ENCODE measurements at places on chromosomes 3 and 15.
A peak's percentile ranks its signal among the peaks of the same experiment; 100 is the strongest.

GRCh38 chr3:162142511-162142910, 645.9 kb downstream of the OTOL1 start:
- no peak for DNase-seq

DNA sequence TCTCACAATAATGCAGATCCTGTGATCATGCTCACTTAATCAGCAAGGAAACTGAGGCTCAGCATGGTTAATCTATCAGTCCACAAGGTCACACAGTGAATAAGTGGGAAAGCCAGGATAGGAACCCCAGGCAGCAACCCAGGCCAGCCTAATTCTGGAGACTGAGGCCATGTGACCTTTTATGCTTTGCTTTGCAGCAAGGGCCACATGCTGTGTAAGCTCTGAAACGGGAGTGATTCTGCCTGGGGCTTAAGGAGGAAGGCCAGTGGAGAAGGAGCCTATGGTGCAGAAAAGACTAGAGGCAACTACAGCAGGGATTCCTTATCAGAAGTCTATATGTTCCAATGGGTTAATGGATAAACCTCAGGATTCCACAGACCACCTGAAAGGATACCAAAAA, 157.6 kb upstream of the PPP2R3A start:
- no peak for DNase-seq

- DNase-seq = no peak
Measured at GRCh38 chr3:197454014-197454413, 101.8 kb downstream of the BDH1 start.

DNA sequence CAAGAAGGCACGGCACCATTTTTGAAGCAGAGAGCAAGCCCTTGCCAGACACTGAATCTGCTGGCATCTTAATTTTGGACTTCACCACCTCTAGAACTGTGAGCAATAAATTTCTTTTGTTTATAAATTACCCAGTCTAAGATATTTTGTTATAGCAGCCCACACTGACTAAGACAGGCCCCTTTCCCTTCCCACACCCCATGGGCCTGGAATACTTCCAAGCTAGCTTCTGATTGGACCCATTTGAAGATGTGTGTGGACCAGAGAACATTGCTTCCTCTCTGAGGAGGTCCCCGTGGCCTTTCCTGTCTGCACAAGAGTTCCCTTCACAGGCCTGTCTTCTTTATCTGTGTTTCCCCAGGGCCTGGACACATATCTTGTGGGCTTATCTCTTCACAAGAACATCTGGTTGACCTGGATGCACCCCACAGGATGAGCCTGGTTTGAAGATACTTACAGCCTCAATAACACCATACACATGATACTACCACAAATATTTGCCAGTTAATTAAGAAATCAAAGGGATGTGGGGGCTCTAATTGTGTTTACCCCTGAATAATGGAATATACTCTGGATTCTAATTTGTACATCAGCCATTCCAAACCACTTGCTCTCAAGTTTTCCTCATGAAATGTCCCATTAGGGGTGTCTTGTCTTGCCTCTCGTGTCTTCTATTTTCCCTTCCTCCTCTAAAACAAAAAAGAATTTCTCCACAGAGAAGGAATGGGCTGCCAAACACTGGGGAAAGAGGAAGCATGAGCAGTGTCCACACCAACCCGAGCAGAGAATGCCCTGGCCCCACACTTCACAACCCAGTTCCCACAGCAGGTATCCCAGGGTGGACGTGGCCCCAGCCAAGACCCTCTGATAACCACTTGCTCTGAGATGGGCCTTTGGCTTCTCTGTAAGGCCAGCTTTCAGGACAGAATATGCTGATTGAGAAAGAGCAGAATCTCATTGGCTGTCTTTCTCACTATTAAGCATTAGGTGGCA, 42.5 kb downstream of the GLB1 start:
- no peak for DNase-seq

- DNase-seq = peak; percentile 76
Measured at GRCh38 chr3:119293871-119294695, at the start of gene ARHGAP31. Gene ARHGAP31 (plus strand): TSS chr3:119294383. CDS start chr3:119294905, 522 bp downstream.

Measured in stimulated activated CD4-positive, alpha-beta T cell treated with anti-CD3 and anti-CD28 coated beads, TNF-alpha, amount 100 ng/mL, for 24 hours (primary cell).